ENCODE measurements at places on chromosomes 1 and 21. TPM values are rescaled to one million over a fixed set of nuclear protein-coding genes. Genes with fewer than 3 reads are reported as not detected.

DNA sequence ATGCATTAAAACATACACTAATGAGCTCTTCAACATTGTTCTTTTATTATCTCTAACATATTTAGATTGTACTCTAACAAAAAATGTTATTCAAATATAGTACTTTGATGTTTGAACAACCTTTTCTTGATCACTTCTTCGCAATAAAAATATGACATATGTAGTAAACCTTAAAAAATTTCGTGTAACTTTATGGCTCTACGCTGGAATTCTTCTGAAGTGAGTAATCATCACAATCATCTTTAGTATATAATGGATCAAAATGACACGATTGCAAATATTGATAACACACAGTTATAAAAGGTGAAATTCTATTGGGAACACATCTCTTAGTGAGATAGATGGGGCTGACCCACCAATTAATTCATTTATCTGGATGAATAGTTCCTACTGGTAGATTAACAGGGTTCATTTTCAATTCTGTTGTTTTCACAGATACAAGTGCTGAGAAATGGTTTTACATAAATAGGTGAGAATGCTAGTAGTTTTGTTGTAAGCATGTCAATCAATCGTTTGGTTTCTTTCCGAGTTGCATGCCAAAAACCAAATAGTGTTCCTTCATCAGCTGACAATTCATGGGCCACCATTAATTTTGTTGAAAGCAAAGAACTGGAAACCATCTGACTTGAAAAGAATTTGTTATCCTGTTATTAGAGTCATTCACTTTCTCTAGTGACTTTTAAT, 1.5 kb upstream of the ZMPSTE24 start:
- no peak for DNase-seq

DNA sequence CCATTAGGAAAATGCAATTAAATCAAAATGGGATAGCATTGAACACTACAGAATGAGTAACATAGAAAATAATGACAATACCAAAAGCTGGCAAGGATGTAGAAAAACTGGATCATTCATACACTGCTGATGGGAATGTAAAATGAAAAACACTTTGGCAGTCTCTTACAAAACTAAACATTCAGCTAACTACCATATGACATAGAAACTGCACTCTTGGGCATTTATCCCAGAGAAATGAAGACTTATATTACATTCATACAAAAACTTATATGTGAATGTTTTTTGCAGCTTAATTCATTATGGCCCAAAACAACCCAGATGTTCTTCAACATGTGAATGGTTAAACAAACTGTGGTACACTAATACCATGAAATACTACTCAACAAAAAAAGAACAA, 66.4 kb downstream of the ANKRD13C start:
- no peak for DNase-seq

DNA sequence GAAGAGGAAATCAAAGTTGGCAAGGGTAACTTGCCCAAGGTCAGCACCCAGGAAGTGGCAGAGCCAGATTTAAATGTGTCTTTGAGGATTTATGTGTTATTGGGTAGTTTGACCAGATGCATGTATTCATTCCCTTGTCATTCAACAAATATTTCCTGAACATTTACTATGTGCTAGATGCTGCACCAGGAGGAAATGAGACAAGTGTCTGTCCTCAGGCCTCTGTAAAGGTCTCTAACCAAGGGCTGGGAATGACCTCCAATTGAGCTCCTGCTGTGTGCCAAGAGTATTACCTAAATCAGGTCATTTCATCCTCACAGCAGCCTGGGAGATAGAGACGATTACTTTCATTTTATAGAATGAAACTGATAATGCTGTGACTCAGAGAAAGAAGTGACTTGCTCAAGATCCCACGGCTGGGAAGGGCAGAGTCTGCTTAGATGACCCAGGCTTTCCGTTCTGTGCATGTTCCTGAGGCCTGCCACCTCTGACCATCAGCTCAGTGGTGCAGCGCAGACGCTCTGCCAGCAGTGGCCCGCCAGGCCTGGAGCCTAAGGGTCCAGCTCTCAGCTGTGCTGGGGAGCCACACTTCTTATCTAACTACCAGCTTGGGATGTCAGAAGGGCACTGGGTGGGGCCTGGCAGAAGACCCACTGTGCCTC, 3.5 kb upstream of the TTC22 start:
- no peak for DNase-seq

Gene OR2M3
- total RNA-seq: not detected

Gene MAD2L2
- total RNA-seq: 17.8 TPM

Gene IARS2
- total RNA-seq: 68.5 TPM

All from thyroid gland (tissue), 4 donors.